ENCODE measurements at places on chromosomes 3 and 15.

GRCh38 chr3:98809557-98809956, 46.4 kb downstream of the ST3GAL6 start:
- no peak for DNase-seq

GRCh38 chr15:94383041-94383440, 151.7 kb downstream of the MCTP2 start:
- no peak for DNase-seq

- no peak for DNase-seq
Observed at GRCh38 chr15:83061680-83062079, 5.4 kb downstream of the BTBD1 start.

DNA sequence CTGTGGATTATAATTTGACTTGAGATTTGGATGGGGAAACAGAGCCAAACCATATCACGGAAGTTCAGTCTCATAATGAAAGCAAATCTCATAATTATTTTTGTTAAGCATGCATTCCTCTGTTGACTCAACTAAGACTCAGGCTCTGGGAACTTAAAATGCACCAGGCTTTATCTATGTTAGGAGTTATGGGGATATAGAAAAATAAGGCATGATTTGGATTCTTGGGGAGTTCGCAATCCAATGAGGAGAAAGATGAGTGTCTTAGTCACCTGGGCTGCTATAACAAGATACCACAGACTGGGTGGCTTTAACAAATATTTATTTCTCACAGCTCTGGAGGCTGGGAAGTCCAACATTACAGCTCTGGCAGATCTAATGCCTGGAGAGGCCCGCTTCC, 89.4 kb upstream of the TJP1 start:
- DNase-seq: no peak

- no peak for DNase-seq
Observed at GRCh38 chr3:137410028-137410427, 354.1 kb upstream of the SOX14 start.

DNA sequence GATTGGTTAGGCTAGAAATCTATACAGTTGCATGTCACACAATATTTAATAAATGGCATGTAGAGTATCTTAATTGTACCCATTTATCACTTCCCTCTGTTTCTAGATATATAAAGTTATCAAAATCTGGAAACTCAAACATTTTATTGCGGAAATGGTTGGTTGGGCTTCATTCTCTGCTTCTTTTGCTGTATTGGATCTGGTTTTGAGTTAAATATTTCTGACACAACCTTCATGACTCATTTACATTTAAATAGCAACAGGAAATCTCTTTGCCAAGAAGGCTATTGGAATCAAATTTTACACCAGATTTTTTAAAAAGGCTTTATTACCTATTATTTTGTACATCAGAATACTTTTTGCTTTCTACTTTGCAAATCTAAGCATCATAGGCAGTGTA, 153.8 kb downstream of the EBLN2 start:
- no peak for DNase-seq

- no peak for DNase-seq
Observed at GRCh38 chr3:52600258-52600657, 63.9 kb downstream of the UQCC5 start.

- DNase-seq: no peak
Observed at GRCh38 chr3:113094337-113095221, 103.8 kb downstream of the GTPBP8 start.

DNA sequence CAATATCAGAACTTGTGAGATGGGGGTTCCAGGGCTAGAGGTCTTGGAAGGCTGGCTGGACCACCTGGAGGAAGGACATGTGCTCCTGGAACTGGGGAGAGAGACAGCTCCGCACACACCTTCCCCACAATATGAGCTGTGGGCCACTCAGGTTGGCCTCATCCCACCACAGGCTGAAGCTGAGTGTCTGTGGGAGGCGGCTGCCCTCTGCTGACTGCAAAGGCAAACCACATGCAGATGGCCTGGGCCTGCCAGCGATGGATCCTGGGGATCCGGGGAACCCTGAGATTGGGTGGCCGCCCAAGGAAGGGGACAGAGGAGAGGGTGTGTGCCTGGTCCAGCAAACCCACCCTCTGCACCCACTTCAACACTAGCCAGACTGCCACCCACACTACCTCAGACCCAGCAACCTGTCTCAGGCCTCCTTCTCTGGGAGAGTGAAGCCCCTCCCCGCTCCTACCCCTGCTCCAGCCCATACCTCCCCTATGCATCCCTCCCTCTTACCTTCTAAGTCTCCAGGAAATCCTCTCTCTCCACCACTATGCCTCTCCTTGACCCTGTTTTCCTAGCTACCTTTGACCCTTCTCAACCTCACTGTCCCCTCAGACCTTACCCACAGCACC, 44.8 kb downstream of the CYP11A1 start:
- peak; percentile 41 for DNase-seq
